ENCODE measurements at places on chromosomes 1 and 21. TPM values are rescaled to one million over a fixed set of nuclear protein-coding genes. Genes with fewer than 3 reads are reported as not detected.

Gene PER3
- total RNA-seq, result 35.9 TPM

DNA sequence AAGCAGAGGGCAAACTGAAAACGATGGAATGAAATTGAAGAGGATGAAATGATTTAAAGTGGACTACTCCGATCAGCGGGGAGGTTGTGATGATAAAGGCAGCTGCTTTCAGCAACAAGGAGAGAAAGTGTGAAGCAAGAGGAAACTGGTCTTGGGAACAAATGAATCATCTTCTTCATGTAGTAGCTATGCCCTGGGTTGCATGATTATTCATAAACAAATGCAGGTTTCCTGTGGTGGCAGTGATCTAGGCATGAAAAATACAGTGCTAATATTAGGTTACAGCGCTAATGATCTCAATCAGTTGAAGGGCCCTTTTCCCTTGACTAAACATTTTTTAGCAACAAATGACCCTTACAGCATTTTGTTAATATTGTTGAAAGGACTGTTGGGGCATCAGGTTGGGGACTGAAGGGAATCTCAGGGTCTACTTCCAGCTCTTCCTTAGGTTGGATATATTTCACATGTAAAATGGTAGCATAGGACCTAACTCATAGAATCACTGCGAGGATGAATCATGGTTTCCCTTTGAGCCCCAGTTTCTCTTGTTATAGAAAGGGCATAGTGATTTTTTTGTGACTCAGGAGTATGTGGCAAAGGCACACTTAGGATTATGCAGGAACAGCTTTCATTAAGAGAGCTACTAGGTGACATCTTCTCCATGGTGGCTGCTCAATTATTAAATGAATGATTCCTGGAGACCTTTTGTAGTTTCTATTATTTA lies 1.9 kb upstream of the ZFYVE9 start:
- ATAC-seq, result no peak

- no peak for ATAC-seq
Observed at GRCh38 chr1:224493269-224493668, 58.7 kb upstream of the WDR26 start.

GRCh38 chr1:223827193-223827663 lies 18.5 kb downstream of the TP53BP2 start:
- ATAC-seq, result no peak

GRCh38 chr1:208036106-208036808 lies 125.3 kb upstream of the CD34 start:
- no peak for ATAC-seq

- ATAC-seq, result peak; percentile 48
Observed at GRCh38 chr1:226548256-226549093, at the start of gene STUM. TSS of gene STUM (plus strand) at chr1:226548764. CDS start at chr1:226548905, 141 bp downstream.

Gene SLC26A9
- not detected for total RNA-seq

DNA sequence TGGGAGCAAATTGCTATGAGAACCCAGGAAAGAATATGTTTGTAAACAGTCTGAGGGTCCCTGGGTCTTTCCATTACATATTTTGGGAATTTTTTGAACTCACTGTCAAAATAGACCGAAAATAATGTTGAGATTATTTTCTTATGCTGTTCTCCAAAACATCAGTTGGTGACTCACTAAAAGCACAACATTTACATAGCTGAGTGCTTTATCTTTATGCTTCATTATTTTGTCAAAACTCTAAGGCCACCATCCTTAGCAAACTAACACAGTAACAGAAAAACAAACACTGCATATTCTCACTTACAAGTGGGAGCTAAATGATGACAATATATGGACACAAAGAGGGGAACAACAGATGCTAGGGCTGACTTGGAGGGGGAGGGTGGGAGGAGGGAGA lies 459.3 kb downstream of the ADGRL2 start:
- ATAC-seq, result no peak

Gene AMY2A
- total RNA-seq, result 1.9 TPM

Gene UBASH3A
- total RNA-seq, result not detected

Gene ANKRD65
- 9.1 TPM for total RNA-seq

DNA sequence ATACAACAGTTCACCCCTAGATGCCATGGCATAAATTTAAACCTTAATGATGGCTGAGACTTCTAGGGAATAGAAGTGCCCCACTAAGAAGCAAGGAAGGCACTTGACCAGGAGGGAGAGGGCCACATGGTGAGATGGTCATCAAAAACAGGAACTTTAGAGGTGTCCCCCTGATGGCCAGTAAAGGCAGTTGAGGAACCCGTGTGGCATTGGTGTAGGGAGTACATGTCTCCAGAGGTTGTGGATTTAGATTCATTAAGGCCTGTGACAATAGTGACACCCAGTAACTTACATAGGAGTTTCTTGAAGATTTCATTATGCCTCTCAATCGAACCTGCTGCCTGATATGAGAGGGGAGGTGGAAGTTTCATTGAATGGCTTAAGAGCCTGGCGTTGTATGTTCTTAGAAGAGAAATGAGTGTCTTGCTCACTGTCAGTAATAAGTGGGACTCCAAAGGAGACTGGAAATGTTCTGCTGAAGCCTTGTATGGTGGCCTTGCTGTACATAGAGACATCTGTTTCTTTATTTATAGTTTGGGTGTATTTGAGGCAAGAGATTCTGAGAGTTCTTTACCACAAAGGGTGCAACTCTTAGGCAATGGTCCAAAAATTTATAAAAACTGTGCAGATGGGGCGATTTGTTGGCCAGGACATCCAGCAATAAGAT lies 27.9 kb downstream of the EDARADD start:
- no peak for ATAC-seq

DNA sequence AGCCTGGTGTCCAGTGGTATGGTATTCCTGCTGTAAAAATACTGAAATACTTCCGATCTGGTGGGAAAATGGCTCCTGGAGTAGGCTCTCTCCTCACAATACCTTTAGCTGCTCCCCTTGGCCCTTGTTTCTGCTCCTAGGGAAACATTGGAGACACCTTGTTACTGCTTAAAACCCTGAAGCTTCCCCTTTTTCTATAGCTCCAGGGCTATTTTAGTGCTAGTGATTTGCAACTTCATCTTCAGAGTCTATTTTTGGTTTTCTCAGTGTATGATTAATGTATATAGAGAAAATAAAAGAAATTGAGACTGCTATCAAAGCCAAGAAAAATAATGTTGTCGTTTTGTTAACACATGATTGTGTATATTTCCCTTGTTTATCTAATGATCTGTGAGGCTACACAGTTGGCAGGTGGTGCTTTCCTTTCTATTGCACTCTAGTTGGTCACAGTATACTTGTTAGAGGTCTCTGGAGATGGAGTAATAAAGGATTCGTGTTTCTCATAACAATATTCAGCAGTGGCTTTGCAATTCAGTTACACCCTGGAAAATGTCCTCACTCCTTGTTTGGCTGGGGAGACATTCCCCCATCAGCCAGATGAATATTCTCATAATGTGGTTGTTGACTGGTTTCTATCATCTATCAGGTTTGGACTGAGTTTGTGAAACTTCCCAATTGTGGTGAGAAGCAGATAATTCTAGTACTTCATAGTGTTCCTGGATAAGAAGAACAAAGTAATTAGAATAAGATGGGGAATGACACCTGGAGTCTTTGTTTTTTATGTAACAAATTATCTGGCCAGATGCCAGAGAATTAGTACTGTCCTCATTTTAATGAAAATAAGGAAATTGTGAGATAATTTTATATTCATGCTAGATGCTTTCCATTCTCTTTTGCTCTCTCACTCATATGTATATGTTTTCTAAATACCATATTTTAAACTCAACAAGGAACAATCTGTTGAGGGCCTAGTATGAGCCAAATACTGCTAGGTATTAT lies 44.8 kb upstream of the CACYBP start:
- ATAC-seq, result peak; percentile 34

GRCh38 chr1:165494949-165495857 lies 48.6 kb upstream of the LRRC52 start:
- no peak for ATAC-seq

DNA sequence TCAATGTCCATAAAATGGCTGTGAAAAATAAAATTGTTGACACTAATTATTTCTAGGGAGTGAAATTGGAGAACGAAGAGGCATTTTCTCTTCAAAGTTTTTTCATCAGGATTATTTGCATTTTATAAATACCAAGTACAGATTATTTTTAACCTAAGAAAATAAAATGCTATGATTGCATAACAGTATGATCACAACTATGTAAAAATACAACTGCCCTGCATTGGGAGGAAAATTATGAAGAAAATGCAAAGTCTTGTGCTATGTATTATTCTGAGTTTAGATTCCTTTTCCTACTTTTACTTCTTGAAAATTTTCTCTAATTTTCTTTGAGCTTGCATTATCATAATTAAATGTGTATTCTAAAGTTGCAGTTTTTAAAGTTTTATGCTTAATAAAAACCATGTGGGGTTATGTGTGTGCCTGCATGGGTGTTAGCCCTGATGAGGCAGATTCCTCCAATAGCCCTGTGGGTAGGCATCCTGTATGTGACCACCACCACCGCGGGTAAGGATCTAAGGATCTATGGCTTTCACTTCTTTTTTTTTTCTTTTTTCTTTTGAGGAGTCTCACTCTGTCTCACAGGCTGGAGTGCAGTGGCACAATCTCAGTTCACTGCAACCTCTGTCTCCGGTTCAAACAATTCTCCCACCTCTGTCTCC lies 24.7 kb downstream of the STX6 start:
- no peak for ATAC-seq

GRCh38 chr1:107954719-107955415 lies 10.1 kb downstream of the VAV3 start:
- no peak for ATAC-seq

DNA sequence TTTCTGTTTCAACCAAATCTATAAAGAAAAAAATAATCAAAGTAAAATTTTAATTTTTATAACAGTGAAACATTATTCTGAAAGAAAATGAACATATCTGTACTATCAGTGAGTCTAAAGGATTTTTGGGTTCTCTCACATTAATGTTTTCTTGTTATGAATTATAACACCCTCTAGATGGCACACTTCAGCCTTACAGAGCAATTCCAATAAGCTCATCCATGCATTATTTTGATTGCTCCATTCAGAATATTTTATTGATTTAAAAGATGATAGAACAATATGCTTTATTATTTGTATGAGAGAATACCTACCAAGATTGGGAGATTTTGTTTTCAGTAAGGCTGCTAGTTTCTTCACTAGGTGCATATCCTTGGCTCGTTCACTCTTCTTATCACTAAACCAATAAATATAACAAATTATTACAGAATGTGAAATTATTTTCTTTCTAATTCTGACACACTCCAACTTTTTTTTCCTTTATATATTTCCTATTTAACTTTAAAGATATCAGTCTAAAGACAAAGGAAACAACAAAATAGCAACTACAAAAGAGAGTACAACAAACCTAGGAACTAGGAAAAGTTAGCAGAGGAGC lies 82.4 kb downstream of the RAB3GAP2 start:
- ATAC-seq, result no peak

- ATAC-seq, result no peak
Observed at GRCh38 chr1:212555426-212555825, 53.1 kb upstream of the ATF3 start.

- no peak for ATAC-seq
Observed at GRCh38 chr1:20071416-20071815, 1.4 kb downstream of the PLA2G5 start.

GRCh38 chr1:207463571-207463970 lies 9.4 kb downstream of the CR2 start:
- no peak for ATAC-seq

- no peak for ATAC-seq
Observed at GRCh38 chr1:62439652-62440371, 3.0 kb downstream of the USP1 start.

Gene AK4
- 61.5 TPM for total RNA-seq

GRCh38 chr1:245085508-245086095 lies 69.2 kb upstream of the KIF26B start:
- ATAC-seq, result no peak

DNA sequence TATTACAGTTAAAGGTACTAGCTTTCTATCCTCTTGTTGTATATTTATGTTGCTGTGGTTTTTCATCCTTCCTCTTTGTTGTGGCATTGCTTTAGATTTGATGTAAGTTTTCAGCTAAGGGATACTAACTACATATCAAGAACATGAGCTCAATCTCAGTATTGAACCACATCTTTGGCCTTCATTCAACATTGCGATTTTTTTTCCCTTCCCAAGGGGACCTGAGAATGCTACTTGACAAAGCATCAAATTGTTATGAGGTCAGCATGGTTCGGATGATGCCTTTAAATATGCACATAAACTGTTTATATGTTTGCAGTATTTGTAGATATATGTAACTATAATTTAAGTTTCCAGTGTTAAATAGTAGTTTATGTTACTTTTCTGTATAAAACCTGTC lies 31.7 kb upstream of the GPR88 start:
- no peak for ATAC-seq

- ATAC-seq, result no peak
Observed at GRCh38 chr21:34623516-34623915, 8.6 kb upstream of the RCAN1 start.

DNA sequence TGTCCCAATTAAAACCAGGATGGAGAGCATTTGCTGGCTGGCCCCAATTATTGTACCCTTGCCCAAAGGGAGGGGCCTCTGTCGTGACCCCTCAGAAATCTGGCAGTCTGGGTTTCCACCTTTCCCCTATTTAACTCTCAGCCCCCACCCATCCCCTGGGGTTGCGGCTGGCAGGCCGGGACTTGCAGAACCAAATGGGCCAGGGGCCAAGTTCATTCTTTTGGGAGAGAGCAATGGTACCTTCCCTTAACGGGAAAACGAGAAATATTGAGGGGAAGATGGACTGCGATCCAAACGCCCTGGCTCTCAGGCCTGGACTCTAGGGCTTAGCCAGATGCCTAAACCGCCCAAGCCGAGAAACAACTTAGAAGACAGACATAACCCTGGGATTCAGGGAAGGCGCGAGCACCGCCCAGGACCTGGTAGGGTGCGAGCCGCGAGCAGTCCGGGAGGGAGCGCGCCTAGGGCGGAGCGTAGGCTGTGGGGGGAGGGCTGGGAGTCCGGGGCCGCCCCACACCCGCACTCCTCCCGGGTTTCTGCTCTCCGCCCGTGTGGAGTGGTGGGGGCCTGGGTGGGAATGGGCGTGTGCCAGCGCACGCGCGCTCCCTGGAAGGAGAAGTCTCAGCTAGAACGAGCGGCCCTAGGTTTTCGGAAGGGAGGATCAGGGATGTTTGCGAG lies at the start of gene SLC27A3:
Gene SLC27A3, plus strand, starts transcription at position 628 of the 678 bp plus-strand sequence. CDS start 91 bp downstream, outside the sequence.
- peak; percentile 87 for ATAC-seq

GRCh38 chr1:186236921-186237320 lies 138.1 kb downstream of the TPR start:
- ATAC-seq, result no peak

Gene ADGRB2
- 4.5 TPM for total RNA-seq

GRCh38 chr1:30765556-30766434 lies 8.2 kb upstream of the LAPTM5 start:
- ATAC-seq, result no peak

Gene RGS16
- total RNA-seq, result 0.47 TPM

- no peak for ATAC-seq
Observed at GRCh38 chr1:157044326-157044725, 1.2 kb downstream of the ARHGEF11 start.

Data from gastroesophageal sphincter (tissue), 4 donors.